ENCODE measurements at places on chromosomes 16 and 17.

DNA sequence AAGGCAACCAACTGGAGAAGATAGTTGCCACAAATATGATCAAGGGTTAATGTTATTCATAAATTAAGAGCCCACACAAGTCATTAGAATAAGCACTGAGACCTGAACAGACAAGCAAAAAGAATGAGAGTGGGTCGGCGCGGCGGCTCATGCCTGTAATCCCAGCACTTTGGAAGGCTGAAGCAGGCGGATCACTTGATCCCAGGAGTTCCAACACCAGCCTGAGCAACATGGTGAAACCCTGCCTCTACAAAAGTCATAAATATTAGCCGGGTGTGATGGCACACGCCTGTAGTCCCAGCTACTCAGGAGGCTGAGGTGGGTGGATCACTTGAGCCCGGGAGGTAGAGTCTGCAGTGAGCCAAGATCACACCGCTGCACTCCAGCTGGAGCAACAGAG is 40.7 kb upstream of the STH start:
- no peak for DNase-seq

DNA sequence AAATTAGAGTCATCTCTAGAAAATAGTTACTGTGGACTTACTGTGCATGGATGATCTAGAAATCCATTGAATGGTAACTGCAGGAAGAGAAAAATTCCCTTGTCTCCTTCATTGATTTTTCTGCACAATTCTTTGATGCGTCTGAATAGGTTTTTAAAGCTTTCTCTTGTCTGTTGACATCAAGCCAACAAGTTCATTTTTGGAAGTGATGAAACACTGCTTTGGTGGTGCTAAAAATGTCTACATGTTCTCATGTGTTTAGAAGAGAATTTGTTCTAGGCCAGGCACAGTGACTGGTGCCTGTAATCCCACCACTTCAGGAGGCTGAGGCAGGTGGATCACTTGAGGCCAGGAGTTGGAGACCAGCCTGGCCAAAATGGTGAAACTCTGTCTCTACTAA is 57.1 kb upstream of the AXIN2 start:
- no peak for DNase-seq

- DNase-seq: no peak
These were observed 80.0 kb downstream of the PCTP start for GRCh38 chr17:55830699-55831471.

DNA sequence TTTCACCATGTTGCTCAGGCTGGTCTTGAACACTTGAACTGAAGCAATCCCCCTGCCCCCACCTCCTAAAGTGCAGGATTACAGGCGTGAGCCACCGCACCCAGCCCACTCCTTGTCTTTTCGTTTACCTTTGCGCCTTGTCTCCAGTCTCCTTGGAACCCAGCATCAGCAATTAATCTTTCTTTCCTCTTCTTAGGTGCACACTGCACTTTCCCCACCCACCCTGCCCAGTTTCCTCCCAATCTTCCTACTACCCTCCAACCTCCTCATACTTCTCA is 1.5 kb upstream of the CLDN7 start:
- no peak for DNase-seq

DNA sequence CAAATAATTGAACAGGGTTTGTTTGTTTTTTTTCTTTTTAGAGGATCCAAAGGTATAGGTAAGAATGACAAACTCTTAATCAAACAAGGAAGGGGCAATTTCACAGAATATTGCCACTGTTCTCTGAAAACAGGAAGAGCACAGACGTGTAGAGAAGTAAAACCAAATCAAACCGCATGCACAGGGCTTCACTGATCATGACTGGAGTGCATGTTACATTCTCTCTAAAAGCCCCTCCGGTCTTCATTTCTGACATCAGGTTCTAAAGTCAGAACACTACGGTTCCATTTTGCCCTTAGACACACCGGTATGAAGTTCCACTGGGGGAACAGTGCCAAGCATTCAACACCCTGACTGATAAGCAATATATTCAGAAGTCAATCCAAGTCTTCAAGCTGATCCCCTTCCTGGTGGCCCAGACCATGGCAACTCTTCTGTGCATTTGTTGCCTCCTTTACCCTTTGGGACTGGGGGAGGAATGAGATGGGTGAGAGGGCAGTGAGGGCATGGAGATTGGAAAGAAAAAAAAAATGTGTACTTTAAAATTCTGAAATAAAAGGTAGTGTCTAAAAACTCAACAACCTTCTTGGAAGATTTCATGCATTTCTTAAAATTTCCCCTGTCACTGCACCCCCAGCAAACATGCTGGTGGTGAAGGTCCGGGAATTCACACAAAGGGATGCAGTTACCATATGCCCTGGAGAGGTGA is 1.4 kb downstream of the MMD start:
- DNase-seq: peak; percentile 59

GRCh38 chr17:35586569-35587073 is 501 bp upstream of the AP2B1 start:
- DNase-seq: no peak

DNA sequence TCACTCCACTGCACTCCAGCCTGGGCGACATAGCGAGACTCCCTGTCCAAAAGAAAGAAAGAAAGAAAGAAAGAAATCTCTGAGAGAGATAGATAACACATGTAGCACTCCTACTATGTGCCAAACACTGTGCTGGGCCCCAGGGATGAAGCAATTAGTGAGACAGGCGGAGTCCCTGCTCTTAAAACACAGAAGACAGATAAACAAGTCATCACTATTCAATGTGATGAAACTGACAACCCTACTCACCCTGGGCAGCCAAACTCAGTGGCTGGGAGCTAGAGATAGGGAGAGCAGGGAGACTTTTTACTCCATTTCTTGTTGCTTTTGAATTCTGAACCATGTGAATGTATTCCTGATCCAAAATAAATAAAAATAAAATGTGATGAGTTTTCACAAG is 35.2 kb upstream of the GOSR2 start:
- DNase-seq: no peak

DNA sequence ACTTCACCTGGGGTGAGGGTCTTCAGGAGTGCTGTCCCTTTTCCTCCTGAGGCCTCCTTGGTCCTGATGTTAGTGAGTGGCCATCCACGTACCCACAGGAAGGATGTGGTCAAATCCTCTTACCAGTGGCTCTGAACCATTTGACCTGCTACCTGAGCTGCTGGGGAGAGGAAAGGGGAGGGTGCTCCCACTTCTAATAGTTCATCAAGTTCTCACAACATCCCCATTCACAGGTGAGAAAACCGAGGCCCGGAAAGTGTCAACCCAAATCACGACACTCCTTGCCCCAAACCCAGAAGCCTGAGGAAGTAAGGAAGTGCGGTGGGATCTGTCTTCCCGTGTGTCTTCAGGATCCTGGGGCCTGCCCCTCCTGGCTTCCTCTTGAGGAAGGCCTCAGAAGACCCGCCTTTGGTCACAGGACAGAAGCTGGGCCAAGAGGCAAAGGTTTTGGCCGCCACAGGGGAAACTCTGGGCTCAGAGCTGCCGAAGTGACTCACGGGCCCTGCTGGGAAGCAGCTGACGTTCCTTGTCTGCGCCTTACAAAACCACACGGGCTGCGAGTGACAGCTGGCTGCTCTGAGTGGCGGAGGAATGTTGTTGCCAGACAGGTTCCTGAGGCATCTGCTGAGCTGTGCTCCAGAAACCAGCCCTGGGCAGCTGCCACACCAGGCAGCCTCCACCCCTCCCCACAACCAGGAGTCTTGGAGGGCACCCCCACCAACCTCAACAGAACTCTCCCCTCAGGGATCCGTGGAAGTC is 13.9 kb upstream of the KIFC3 start:
- DNase-seq: peak; percentile 75

DNA sequence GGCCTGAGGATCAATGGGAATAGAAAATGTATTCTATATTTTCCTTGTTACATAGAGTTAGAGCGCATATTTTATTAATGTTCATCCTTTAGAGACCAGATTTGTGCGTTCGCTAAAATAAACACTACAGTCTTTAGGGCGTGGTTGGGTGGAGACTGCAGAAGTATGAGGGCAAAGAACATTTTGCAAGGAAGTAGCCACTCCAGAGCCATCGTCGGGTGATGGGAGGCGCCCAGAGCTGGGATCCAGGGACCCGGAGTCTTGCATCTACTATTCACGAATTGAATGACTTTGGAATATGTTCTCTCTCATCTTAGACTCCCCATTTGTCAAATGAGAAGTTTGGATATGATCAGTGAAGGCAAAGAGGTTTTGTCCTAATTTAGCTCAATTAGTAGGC is 154.2 kb upstream of the IRX6 start:
- no peak for DNase-seq

- no peak for DNase-seq
These were observed 119.4 kb downstream of the OR1D5 start for GRCh38 chr17:2943981-2944380.

GRCh38 chr17:61235001-61235826 is 164.4 kb upstream of the TBX2 start:
- DNase-seq: no peak

DNA sequence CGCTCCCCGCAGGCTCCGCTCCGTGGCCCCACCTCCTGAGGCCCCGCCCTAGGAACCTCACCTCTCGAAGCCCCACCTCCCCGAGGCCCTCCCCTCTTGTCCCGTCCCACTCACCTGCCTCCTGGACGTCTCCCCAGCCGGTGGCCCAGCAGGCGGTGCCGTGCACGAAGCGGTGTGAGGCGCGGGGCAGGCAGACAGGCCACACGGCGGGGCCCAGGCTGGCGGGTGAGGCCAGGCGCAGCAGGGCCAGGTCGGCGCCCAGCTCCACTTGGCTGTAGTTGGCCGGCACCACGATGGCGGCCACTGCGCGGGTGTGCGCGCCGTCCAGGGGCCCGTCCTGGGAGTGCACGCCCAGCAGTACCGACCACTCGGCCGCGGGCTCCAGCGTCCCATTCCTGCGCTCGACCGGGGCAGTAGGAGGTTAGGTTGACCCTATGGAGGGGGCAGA is 1.6 kb downstream of the PRSS36 start:
- DNase-seq: no peak

DNA sequence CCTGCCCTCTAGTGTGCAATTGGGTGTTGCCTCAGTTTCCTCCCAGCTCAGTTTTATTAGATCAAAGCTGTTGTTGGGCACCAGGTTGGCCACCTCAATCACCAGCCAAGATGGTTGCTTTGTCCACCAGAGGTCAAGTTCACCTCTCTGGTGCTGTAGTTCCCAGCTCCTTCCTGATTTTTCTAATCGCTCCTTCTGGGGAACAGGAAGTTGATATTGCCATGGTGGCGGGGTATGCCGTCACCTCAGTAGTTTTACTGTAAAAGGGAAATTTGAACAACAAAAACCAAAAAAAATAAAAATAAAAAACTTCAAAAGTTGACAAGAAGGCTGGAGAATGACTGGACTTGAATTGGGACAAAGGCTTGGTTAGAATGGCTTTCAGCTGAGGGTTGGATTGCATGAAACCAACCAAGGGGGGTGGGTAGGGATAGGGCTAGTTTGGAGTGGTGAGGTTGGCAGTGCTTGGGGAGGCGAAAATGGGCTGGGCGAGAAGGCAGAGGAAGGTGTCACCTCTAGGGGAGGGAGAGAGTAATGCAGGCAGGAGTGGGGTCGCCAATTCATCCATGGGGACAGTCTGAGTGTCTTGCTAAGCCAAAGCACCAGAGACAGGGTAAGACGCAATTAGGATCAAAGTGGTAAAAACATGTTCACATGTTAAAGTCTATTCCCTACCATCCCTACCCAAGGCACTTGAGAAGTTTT is 6.2 kb downstream of the EFNB3 start:
- peak; percentile 20 for DNase-seq

DNA sequence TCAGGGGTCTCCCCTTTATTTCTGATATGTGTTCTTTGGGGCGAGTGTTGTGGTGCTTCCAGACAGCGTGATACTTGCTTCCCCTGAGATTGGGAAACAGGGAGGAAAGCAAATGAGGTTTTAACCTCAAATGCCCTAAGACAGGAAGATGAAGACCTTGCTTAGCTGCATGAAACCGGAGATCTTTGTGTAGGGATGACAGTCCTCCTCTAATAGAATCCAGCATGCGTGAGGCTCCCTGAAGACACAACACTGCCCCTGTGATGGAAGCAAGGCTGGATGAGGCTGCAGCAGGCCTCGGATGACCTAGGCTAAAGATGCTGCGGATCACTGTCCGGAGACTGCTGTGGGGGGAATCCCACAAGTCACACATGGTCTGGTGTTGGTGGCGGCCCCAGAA is 491.0 kb downstream of the CDH13 start:
- no peak for DNase-seq

DNA sequence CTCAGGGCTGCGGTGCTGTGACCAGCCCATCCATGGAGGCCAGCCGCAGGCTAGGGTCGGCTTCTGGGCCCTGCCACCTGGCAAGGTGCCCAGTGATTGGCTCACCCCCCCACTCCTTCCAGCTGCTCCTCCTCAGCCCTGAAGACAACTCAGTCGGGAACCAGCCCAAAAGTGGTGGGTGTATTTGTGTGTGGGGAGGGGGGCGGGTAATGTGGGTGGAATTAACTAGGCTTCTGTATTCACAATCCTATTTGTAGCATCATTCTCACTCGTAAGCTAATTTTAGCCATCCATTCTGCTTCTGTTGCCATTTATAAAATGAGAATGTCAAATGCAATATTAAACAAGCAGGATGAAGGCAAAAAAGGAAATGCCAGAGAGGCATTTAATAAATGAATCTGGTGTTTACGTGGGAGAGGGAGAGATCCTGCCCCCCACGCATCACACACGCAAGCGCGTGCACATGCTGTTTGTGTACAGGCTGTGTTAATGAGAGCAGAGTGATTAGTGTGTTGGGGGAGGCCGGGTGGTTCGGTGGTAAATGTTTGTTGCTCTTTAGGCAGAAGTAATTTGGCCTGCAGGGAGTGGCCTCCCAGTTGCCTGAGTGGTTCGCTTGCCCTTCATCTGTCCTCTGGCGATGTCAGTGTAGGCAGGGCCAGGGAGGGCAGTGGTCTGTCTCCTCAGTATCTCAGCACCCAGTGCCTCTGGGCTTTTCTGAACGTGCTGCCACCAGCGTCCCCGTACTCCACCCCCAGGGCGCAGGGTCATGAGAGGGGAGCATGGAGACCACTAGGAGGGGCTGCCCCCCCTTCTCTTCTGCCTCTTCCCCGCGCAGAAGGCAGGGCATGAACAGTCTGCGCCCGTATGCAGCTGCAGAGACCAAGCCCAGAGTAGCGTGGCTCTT is 140.1 kb downstream of the CCDC182 start:
- peak; percentile 54 for DNase-seq

- DNase-seq: no peak
These were observed 2.8 kb upstream of the MSRB1 start for GRCh38 chr16:1945559-1946391.
